ENCODE measurements at places on chromosomes 1 and 21.

DNA sequence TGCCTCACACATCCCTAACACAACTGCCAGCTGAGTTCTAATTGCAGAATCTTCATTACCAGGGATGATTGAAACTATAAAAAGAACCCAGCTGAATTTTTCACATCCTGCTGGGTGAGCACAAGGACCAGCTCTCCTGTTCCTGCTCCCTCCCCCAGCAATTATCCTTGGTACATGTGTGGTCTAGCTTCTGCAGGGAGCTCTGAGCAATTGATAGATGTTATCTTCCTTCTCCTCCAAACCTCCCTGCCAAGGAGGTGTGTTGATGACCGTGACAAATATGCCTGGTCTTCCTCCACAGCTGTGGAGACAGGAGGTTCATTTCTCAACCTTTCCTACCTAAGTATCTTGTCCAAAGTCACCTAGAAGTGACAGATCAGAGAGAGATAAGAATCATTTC is 65.3 kb upstream of the MAN1A2 start:
- DNase-seq, result no peak

DNA sequence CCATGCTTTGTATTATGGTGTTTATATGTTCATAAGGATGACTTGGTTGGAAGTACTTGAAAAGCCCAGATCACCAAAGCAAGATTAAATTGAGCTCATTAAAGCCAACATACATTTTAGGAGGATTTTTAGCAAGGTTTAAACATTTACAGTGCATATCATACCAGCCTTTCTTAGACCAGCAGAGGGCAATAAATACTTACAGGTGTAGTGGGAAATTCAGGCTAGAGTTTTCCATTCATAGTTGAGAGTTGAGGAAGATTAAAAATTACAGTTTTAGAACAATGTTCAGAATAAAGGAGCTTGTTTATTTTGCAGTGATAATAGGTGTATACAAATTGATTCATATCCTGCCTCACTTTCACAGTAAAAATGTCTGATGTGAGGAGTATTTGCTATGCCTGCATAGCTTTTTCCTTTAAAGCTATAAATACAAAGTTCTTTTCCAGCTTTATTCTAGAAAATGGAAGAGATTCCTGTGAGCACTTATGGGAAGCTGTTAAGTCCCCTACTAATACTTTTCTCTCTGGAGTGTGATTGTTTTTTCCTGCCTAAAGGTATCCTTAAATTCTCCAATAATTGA is 35.3 kb downstream of the DTL start:
- peak; percentile 71 for DNase-seq

- DNase-seq, result no peak
Measured at GRCh38 chr1:65409314-65409713, 11.2 kb upstream of the LEPR start.

GRCh38 chr1:185439727-185440415 is 122.8 kb upstream of the IVNS1ABP start:
- peak; percentile 58 for DNase-seq

GRCh38 chr1:29542548-29542947 is 306.2 kb downstream of the PTPRU start:
- DNase-seq, result no peak

DNA sequence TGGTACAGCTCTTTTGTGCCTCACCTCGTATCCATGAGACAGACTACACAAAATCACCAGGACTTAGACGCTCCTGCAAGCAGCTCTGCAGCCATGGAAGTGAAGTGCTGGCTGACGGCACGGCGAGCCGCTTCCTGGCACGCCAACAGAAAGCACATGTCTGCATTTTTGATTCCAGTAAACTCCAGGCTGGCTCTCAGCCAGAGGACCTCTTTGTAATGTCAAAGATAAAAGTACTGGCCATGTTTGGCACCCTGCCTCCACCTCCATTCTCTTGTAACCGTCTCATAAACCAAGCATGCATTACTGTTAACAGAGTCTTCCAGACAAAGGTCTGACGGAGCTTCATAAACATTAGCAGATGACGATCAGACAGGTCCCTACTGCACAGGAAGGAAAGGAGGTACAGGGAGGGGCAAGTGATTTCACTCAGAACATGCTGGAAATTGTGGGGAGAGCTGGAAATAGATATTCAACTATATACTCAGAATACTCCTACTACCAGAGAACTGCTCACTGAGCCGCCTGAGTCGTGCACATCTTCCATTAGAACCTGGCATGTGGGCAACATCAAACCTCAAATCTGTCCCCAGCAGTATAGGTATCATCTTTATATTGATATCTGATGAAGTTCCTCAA is 632.0 kb downstream of the SMYD3 start:
- DNase-seq, result peak; percentile 84

- DNase-seq, result peak; percentile 76
Measured at GRCh38 chr1:228085287-228085951, 2.9 kb downstream of the ARF1 start.

- DNase-seq, result peak; percentile 29
Measured at GRCh38 chr1:27872802-27873551, 633 bp downstream of the THEMIS2 start.

DNA sequence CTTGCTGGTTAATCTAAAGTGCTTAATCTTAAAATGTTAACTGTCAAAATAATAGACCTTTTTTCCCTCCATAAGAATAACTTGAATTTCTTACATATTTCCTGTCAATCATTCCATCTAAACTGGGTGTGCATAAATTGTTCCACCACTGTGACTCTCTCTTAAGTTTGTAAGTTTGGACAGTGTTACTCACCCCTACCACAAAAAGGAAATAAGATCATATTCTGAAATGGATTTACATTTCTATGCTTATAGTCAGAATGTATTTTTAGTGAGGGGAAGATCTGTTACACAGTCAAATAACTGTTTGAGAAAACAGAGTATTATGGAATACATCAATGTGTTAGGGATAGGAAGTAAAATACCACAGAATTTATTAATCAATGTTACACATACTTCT is 109.6 kb upstream of the DPYD start:
- no peak for DNase-seq

DNA sequence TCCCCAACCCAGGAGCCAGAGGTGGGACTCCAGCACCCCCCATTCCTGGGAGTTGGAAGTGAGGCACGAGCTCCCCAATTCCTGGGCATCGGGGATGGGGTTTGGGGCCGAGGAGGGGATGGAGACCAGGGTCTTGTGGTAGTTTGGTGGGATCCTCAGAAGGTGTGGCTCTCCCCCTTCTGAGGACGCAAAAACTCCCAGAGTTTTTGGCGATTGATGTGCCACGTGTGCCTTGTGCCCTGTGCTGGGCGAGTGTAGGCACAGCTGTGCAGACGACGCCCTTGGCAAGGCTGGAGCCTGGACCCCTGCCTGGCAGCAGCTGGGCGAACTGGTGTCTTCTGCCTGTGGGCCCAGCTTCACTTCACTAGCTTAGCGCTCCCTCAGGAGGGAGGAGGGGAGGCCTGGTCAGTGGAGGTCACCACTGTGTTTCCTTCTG is 2.6 kb downstream of the GUK1 start:
- no peak for DNase-seq

- DNase-seq, result no peak
Measured at GRCh38 chr1:202329891-202330290, 11.8 kb downstream of the UBE2T start.

DNA sequence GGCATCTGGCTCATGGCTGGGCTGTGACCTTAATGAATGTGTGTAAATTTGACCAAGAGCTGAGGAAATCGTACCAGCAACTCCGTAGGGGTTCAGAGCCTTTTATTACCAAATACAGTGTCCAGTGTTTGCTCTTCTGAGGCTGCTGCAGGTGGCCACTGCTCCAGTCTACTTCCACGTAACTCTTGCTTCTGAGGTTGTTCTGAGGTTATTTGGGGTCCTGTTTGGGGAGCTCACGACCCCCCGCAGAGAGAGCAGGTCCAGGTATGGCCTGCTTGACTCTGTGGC is 33.6 kb downstream of the MAN1C1 start:
- DNase-seq, result no peak

- no peak for DNase-seq
Measured at GRCh38 chr21:39531064-39531463, 79.3 kb downstream of the SH3BGR start.

DNA sequence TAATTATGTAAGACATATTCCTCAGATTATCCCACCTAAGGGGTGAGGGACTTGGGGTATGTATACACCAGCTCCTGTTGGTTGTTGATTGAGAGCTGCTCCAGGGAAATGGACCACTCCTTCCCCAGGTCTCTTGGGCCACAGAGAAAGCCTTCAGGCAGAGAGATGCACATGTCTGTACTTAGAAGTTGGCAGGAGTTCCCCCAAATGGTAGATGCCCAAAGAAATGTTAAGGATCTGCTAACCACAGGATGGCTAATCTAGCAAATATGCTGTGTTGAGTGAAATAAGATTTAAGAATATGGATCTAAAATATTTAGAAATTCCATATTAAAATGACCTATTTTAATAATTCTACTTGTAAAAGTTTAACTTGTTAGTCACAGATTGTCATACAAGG is 100.8 kb upstream of the DNAH14 start:
- DNase-seq, result peak; percentile 69

GRCh38 chr1:179124873-179125272 is 43.0 kb downstream of the TOR3A start:
- peak; percentile 36 for DNase-seq

DNA sequence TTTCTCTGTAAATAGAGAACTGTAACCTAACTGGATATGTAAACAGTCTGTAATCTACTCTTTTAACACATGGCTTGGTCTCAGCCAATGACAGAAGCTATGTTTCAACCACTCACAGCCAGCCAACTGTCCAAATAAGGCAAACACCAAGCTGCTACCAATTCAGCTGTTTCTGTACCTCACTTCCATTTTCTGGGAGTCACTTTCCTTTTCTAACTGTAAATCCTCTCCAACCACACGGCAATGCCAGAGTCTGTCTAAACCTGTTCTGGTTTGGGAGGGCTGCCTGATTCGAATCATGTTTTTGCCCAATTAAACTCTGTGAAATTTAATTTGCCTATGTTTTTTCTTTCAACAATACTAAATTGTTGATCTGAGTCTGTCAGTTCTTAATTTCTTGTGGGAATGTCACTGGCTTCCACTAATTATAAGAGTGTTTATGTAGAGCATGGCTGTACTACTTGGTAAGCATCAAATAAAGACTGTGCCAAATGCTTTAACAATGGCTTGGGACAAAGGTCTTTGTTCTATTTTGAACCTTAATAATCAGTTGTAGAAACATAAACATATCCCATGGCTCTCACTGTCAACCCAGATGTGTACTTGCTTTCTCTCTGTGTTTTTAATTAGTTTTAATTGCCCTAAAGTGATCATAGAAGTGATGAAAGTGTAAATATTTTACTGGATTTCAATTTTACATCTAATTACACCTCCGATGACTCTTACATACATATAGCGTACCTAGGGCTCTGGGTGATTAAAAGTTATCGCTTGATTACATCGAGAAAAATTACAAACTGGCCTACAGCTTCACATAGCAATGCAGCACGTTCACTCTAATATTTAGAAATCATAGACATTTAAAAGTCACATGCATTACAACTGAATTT is 1144.6 kb upstream of the TMPRSS15 start:
- no peak for DNase-seq

DNA sequence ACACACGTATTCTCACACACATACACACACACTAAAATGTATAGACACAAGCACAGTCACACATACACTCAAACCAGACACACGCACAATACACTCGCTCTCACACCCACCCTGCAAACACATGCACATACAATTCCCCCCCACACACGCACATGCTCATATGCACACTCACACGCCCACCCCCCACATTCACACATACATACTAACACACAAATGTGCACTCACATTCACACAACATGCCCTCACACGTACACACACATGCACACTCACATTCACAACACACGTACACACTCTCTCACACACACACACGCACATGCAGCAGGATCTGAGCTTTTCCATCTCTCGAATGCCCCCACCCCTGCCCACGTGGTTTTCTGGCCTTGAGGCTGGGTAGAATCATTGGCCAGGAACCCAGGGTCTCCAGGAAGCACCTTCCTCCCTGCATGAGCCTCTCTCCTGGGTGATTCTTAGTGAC is 589.7 kb downstream of the PTPRU start:
- DNase-seq, result no peak

GRCh38 chr1:81547912-81548303 is 252.8 kb upstream of the ADGRL2 start:
- DNase-seq, result no peak

- DNase-seq, result no peak
Measured at GRCh38 chr21:44477712-44478111, 22.4 kb downstream of the LRRC3 start.

DNA sequence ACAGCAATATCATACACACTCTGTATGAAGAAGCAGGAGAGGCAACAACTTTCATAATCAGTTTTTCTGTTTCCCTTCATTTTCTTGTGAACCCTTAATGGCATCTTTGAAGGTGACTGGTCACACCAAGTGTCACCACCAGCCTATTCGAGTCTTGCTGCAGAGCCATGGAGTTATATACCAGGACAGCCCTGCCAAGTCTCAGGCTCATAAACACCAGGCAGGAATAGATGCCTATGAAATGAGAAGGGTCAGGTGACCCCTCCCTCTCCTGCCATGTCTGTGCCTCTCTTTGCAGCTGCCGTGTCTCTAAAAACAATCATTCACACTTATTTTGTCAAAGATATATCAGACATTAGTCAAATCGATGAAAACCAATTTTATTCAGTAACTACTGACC is 28.0 kb downstream of the NECAP2 start:
- no peak for DNase-seq

DNA sequence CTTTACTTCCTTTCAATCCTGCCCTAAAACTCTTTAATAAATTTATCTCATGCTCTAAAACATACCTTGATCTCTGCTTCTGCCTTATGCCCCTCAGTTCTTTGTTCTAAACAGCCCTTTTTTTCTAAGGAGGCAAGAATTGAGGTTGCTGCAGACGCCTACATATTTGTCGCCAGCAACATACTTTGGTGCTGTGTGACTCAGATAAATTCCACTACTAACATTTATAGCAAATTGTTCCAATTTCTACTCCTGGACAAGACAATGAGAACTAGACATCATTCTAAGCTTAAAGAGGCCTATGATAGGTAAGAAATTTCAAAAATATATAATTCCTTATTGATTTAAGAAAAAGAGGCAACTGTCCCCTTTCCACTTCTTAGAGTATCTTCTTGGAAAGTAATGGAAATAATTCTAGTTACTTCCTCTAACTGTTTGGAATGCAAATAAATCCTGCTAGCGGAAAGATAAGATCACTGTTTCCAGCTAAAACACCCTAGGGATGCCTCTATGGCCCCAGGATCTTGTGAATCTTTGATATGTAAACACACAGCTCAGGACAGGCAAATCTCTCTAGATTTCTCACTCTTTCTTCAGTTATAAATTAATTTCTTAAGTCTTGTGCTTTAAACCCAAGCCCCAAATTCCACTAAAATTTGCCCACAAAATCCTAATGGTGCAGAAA is 869.1 kb downstream of the KCNT2 start:
- DNase-seq, result peak; percentile 16

DNA sequence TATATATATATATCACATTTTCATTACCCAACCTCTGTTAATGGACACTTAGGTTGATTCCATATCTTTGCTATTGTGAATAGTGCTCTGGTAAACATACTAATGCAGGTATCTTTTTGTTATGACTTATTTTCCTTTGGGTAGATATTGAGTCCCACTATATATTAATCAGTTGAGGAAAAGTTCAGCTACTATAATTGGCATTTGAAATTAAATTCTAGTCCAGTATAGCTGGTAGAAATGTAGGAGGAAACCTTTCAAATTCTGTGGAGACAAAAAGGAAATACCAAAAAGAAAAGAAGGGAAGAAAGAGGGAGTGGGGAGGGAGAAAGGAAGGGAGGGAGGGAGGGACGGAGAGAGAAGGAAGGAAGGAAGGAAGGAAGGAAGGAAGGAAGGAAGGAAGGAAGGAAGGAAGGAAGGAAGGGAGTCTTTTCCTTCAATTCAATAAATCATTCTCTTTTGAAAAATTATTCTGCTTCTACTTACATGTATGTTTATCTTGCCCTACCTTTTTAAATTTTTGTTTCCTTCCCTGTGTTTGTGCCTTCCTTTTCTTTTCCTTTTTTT is 311.9 kb downstream of the TPR start:
- DNase-seq, result no peak
